Amniotic epithelial cell (primary cell): ENCODE measurements at places on chromosomes 6 and 20.

- DNase-seq, result no peak
These were observed 661 bp downstream of the FNDC11 start for GRCh38 chr20:63554361-63555278.

DNA sequence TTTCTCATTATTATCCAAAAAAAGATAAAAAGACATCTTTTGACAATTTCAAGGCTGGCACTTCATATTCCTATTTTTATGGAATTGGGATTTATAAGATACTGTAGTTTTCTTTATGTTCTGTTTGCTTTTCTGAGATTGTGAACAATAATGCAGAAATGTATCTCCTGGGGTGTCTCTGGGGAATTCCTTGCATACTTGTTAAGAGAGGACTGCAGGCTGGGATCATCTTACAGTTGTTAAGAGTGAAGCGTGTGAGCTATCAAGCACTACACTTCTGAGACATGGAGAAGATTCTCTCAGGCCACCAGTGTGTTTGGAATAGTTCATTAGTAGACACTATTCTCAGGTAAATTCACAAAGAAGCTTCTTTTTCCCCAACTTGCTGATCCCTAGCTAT, 963.3 kb upstream of the GJE1 start:
- peak; percentile 50 for DNase-seq

GRCh38 chr6:145731447-145731846, 3.9 kb downstream of the EPM2A start:
- DNase-seq, result peak; percentile 24

GRCh38 chr20:46178891-46179290, 60.8 kb downstream of the CD40 start:
- DNase-seq, result no peak

DNA sequence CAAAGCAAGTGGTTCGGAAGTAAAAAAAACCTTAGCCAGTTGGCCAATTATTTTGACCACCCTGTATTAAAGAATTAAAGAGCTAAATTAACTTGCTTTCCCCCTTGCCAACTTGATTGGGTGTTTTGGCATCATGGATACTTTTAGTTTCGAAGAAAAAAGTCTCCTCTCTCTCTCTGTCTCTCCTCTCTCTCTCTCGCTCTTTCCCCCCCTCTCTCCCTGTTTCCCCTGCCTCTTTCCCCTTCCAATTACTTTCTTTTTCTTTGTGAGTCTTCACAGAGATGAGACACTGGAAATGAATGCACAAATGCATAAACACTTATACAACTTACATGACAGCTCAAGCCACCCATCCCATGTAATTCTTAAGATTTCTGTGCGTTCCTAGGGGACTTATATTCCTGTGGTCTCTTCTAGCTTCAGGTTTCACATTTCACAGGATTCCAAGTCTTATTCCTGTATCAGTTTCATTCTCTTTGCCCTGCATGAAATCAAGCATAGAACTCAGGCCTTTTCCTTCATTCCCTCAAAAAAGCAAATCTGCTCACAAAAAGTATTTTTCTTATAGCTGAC, 32.9 kb upstream of the EYA4 start:
- DNase-seq, result no peak

- DNase-seq, result no peak
These were observed 32.7 kb upstream of the SAMHD1 start for GRCh38 chr20:36984257-36984638.

DNA sequence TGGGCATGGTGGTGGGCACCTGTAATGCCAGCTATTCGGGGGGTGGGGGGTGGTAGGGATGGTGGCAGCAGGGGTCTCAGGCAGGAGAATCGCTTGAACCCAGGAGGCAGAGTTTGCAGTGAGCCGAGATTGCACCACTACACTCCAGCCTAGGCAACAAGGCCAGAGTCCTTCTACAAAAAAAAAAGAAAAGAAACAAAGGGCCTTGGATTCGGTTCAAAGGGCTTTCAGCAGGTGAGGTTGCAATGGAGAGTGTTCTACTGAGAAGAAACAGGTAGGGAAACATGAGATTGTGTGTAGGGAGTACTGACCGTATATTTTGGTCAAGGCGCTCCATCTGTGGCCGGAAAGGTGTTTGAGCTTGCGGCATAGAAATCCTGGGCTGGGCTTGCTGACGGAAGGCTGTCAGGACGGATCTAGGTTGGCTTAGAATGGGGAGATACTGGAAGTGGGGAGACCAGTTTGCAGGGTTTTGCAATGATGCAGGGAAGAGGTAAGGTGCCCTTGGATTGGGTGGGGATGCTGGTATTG, 40.7 kb upstream of the DSP start:
- DNase-seq, result no peak

GRCh38 chr6:109091314-109092024, 3.2 kb downstream of the SESN1 start:
- no peak for DNase-seq

DNA sequence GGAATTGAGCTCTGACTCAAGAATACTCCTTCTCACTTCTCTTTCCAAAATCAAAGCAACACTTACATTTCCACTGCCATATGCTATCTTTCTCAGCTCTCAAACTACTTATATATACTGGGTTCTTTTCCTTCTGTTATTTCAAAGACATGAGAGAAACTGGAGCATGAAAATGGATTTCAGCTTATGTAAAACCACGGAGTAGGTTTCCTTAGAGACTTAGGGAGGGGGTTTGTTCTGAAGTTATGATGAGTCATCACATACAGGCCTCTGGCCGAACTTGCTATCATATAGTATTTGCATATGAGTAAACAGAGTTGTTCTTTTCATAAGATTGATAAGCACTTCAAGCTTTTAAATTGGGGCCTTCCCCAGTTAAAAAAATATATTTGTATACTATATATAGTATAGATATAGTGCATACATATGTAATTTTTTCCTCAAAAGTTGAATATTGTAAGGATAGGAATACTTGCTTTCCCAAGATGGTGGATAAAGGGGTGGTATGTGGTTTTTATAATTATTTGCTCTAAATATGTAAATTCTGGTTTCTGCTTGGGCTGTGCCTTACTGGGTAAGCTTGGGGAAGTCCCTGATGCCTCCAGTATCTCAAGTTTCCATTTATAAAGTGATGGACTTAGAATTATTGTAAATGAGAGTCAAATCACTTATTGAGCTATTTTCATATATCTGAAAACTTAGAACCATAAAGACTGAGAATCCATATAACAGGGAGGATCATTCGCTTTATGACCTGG, 273.9 kb downstream of the RFPL4B start:
- DNase-seq, result peak; percentile 83

DNA sequence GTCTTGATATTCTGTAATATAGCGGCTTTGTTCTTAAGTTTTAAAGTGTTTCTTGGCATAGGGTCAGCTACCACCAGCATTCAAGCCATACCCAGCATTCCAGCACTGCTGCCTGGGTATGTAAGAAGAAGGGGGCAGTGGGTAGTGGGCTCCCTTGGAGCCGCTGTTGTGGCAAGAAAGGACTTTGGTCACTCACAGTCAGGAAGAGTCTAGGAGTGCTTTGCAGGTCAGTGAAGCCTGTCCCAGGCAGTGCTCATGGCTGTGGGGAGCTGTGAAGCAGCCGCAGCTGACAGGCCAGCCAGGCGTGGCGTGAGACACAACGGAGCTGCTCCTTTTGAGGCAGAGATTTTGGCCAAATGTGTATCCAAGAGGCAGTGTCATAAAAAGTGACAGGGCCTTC, 512.0 kb downstream of the CDKAL1 start:
- DNase-seq, result no peak

DNA sequence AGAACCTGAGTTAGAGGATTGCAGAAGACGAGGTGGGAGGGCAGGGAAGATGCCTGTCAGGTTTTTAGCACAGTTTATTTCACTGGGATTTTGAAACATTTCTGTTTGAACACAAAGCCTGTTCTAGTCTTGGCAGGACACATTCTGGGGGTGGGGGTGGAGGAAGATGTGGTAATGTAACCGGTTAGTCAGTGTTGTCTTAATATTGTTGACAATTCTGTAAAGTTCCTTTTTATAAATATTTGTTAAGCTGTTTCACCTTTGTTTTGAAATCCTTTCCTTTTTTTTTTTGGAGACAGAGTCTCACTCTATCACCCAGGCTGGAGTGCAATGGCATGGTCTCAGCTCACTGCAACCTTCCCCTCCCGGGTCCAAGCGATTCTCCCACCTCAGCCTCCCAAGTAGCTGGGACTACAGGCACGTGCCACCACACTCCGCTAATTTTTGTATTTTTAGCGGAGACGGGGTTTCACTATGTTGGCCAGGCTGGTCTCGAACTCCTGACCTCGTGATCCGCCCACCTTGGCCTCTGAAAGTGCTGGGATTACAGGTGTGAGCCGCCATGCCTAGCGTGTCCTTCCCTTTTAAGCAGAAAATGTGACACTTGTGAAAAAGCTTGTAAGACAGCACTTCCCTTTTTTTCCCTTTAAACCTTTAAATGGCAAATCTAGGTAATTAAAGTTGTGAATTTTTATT, 20.2 kb downstream of the SLC9A8 start:
- peak; percentile 93 for DNase-seq
